ENCODE measurements at places on chromosomes 2 and 18.

- no peak for DNase-seq
Observed at GRCh38 chr2:176747928-176748327, 464.7 kb upstream of the HNRNPA3 start.

DNA sequence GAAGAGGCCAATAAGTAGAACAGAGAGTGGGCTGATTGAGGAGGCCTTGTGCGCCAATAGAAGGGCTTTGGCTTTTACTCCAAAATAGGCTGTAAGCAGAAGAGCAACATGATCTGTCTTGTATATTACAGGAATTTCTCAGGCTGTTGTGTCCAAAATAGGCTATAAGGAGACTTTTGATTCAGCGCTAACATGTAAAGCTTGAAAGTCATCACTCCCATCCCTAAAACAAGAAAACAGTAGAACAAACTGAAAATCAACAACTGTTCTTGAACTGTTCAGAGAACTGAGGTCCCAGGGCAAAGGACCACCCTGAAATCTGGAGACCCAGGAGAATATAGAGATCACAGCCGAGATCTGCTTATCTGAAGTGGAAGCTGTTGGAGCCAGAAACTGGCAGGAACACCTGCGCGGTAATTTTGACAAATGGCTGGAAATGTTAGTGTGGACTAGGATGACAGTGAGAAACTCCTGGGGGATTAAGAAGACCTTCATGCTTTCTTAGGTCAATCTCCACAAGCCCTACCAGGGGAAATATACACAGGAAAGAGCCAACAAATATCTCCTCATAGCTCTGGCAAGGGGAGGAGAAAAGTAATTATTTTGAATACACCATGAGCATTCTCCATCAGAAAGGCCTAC is 258.6 kb downstream of the RBM43 start:
- DNase-seq, result no peak

GRCh38 chr2:126620302-126620701 is 35.7 kb upstream of the GYPC start:
- DNase-seq, result no peak

DNA sequence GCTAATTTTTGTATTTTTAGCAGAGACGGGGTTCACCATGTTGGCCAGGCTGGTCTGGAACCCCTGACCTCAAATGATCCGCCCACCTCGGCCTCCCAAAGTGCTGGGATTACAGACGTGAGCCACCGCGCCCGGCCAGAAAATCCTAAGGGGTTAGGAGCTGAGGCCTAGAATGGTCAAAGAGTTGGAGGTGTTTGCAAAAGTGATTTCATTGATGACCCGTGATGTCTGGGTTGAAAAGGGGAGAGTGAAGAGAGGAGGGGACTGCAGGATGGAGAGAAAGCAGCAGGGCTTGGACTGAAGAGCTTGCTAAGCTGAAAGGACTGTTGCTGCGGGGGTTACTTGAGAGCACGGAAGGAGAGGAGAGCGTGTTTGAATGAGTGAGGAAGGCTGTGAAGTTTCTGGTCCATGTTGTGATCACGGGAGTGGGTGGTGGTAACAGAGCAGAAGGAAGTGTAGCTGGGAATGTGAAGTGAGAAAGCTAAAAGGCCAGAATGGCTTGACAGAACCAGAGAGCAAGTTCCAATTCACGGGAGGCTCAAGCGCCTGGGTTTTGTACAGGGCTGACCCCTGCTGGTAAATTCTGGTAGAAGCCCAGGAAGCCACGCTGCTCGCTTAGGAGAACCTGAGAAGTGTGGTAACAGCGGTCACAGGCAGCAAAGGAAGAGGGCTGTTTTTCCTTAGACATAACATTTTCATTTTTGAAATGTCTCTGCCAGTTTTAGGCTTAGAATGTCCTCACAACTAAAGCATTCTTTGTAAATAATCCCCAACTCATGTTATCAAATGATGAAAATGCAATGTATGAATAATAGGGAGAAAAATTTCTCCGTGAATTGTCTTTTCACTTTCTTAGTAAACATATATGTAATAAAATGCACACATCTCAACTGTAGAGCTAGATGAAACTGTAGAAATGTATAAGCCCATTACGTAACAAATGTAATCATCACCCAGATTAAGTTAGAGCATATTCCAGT is 40.5 kb upstream of the ACTR2 start:
- DNase-seq, result peak; percentile 26

GRCh38 chr2:174568425-174568824 is 29.2 kb downstream of the WIPF1 start:
- DNase-seq, result no peak

All from T-helper 17 cell (primary cell).